Activated CD8-positive, alpha-beta memory T cell treated with anti-CD3 and anti-CD28 coated beads for 24 hours (primary cell): ENCODE measurements at places on chromosomes 2 and 18.

DNA sequence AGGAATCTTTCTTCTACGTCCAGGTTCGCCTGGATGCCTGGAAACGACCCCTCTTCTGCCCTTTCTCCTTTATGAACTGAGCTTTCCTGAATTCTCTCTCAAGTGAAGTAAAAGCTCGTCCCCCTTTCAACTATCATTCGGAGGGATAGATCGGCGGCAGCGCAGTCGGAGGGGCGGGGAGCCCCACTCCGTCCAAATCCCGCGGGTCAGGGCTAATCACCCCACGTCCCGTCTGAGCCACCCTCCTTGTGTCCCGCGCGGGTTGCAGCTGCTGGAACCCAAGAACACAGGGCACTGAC is 367 bp downstream of the FBXO48 start:
- DNase-seq, result no peak

- DNase-seq, result no peak
Observed at GRCh38 chr2:199442173-199442572, 15.6 kb downstream of the SATB2 start.

GRCh38 chr2:75751360-75751759 is 40.6 kb upstream of the GCFC2 start:
- no peak for DNase-seq

DNA sequence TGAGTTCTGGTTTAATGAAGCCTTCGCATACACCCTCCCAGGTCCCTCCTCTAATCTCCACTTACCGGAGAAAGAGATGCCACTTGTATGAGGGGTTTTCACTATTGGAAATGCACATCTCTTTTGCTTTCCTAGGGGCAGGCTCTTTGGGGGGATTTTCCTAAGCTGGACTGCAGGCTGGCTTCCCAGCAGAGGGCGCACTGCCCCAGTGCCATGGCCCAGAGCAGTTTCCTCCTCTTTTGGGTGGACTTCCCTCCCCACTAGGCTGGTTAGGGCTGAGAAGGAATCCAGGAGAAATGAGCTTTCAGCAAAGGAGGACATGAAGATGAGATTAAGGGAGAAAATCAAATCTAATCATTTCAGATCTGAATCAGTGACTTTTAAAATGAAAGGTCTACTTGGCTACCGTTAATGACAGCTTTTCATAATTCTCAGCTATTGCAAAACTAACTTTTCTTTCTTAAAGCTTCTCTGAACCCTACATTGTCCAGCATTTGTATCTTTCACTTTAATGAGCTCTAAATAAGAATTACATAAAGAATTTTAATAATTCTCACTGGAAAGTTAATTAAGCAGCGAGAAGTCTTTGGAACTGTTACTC is 784.1 kb upstream of the FANCL start:
- DNase-seq, result peak; percentile 60

DNA sequence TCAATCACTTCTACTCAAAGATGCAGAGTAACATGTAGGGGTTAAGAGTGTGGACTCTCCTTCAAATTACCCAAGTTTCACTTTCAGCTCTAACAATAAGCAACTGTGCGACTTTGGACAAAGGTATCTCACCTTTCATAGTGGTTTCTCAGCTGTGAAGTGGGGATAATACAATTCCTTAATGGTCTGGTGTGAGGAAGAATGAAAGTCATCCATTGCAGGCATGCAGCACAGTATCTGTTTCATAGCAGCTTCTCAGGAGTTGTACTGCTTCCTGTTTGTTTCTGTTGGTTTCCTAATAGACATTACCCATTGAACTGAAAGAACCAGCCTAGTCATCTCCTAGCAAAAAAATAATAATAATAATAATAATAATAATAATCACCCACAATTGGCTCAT is 74.4 kb downstream of the DDX18 start:
- no peak for DNase-seq

- no peak for DNase-seq
Observed at GRCh38 chr2:15729709-15730544, 138.3 kb downstream of the DDX1 start.

GRCh38 chr18:24443870-24444269 is 16.6 kb upstream of the HRH4 start:
- no peak for DNase-seq

GRCh38 chr2:238916875-238917590 is 69.1 kb downstream of the TWIST2 start:
- no peak for DNase-seq

DNA sequence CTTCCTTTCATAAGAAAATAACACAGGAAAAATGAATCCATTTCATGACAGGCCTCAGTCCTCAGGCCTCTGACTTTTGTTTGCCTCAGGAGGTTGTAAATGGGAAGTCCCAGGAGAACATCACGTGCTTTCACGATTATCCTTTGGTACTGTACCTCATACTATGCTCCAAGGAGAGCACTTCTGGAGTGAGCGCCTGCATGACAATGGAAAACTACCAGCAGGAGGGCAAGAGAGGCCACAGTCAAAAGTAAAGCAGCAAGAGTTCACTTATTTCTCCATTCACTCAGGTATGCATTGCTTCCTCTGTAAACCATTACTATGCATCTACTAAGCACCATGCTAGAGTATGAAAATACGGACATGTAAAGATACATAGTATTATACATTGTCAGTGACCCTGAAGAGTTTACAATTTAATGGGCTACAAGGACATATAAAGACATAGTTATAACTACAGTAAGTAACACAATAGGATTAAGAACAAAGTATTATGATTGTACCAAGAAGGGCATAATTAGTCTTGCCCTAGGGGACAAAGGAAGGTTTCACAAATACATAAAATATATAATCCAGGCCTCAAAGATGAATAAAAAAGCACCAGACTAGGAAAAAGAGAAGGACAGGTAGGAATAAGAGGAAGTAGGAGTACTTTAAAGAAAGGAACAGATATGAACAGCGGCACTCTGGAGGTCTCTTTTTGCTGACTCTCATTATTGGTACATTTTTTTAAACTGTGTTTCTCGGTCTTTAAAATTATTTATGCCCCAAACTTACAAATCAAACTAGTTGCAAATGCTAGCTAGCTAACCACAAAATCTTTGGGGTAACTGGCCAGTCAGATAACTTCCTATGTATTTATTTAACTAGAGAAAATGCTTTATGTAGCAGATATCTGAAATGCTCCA is 806.7 kb downstream of the NRXN1 start:
- DNase-seq, result no peak

GRCh38 chr2:121260370-121261154 is 24.4 kb downstream of the TFCP2L1 start:
- no peak for DNase-seq

GRCh38 chr2:146837857-146838256 is 1007.0 kb upstream of the ACVR2A start:
- no peak for DNase-seq

- DNase-seq, result no peak
Observed at GRCh38 chr18:55658598-55658997, 70.6 kb upstream of the TCF4 start.

- DNase-seq, result no peak
Observed at GRCh38 chr18:63681449-63682340, 20.0 kb upstream of the SERPINB3 start.

GRCh38 chr2:12317814-12318426 is 398.8 kb upstream of the TRIB2 start:
- DNase-seq, result no peak

GRCh38 chr18:64618390-64618789 is 469.5 kb upstream of the LINC00305 start:
- DNase-seq, result no peak

GRCh38 chr18:36299015-36299414 is 1.5 kb downstream of the FHOD3 start:
- DNase-seq, result no peak

GRCh38 chr18:23881778-23882177 is 132.8 kb upstream of the TTC39C start:
- no peak for DNase-seq

DNA sequence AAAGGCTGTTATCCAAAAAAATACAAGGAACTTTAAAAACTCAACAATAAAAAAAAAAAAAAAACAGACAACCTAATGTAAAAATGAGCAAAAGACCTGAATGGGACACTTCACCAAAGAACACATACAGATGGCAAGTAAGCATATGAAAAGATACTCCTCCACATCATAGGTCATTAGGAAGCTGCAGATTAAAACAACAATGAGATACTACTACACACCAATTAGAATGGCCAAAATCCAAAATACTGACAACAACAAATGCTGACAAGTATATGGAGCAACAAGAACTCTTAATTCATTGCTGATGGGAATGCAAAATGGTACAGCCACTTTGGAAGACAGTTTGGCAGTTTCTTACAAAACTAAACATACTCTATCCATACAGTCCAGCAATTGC is 84.2 kb downstream of the DYNC1I2 start:
- DNase-seq, result no peak

DNA sequence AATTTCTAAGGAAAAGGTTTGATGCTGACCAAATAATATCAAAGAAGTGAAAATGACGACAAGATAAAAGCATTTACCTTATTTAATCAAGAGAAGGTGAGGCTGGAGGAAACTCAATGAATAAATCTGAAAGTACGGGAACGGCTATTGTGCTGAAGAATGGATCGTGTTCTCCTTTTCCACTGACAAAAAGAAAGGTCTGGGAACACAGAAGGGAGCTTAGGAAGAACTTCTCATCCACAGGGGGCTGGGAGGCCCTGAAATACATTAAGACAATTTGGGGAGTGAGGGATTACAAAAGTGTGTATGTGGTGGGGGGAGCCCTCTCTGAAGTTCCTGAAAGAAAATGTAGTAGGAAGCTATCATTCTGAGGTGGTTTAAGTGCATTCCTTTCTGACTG is 582.3 kb downstream of the SLC4A3 start:
- DNase-seq, result no peak

DNA sequence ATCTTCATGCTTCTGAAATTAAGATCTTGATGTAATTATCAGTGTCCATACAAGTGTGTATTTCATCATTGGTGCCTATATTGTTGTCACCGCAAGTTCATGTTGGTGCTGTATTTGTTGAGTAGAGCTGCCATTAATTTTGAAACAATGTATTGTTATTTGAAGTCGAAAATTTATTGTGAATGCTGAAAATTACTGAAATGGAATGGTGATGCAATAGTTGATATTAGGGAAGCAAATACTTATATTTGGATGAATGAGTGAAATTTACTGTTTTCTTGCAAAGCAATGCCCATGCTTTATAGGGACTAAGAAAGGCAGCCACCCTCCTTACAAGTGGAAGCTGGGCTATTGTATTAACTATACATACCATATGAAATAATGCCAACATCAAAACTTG is 41.6 kb downstream of the SERPINB8 start:
- DNase-seq, result no peak

- no peak for DNase-seq
Observed at GRCh38 chr2:124437811-124438210, 412.7 kb downstream of the CNTNAP5 start.

- DNase-seq, result no peak
Observed at GRCh38 chr2:28390746-28391563, 1.7 kb upstream of the FOSL2 start.

- DNase-seq, result no peak
Observed at GRCh38 chr18:37499913-37500312, 65.7 kb downstream of the CELF4 start.

GRCh38 chr18:48733643-48734253 is 194.9 kb downstream of the CTIF start:
- no peak for DNase-seq

DNA sequence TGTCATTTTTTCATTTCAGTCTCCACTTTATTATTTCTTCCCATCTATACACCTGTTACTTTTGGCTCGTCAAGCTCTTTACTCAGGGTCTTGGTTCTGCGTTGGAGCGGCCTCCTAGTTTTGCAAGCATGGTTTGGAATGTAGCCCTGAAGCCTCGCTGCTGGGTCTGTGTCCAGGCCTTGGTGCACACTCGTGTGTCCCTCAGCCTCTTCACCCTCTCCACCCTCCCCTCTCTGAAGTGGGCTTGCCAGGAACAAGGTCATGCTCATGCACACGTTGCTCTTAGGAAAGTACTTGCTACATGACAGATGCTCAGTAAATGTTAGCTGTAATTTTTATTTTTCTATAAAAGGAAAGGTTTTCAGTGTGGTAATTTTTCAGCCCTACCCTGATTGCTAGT is 147.0 kb downstream of the ATP9B start:
- no peak for DNase-seq

DNA sequence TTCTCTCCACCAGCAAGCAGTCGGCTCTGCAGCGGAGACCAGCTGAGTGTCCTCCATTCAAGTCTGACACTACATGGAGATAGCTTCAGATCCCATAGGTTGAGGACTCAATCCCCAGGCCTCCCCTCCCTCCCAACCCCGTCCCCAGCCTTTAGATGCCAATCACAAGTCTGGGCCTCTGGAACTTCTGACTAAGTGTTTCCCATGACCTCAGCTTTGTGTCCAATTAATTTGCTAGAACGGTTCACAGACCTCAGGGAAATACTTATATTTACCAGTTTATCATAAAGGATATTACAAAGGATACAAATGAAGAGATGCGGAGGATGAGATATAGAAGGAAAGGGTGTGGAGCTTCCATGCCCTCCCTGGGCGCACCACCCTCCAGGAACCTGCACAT is 77.4 kb downstream of the MERTK start:
- DNase-seq, result no peak

DNA sequence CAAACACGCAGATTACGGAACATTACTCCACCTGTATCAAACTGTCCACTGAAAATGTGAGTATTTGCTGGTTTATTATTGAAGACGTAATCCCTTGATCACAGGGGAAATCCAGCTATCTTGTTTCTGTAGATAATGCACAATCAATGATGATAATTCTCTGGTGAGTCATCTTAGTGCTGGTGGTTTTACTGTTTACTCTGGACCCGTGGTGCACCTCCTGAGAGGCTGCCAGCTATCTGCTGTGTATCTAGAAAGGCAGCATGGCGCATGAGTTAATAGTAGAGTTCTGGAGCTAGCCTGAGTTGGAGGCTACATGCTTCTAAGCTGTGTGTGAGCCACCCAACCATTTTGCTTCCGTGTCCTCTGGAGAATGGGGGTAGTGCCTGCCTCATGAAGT is 6.5 kb downstream of the NCAPH start:
- DNase-seq, result no peak

- no peak for DNase-seq
Observed at GRCh38 chr2:10120877-10121574, 1.5 kb upstream of the RRM2 start.

GRCh38 chr2:117960231-117960630 is 53.6 kb downstream of the CCDC93 start:
- no peak for DNase-seq

DNA sequence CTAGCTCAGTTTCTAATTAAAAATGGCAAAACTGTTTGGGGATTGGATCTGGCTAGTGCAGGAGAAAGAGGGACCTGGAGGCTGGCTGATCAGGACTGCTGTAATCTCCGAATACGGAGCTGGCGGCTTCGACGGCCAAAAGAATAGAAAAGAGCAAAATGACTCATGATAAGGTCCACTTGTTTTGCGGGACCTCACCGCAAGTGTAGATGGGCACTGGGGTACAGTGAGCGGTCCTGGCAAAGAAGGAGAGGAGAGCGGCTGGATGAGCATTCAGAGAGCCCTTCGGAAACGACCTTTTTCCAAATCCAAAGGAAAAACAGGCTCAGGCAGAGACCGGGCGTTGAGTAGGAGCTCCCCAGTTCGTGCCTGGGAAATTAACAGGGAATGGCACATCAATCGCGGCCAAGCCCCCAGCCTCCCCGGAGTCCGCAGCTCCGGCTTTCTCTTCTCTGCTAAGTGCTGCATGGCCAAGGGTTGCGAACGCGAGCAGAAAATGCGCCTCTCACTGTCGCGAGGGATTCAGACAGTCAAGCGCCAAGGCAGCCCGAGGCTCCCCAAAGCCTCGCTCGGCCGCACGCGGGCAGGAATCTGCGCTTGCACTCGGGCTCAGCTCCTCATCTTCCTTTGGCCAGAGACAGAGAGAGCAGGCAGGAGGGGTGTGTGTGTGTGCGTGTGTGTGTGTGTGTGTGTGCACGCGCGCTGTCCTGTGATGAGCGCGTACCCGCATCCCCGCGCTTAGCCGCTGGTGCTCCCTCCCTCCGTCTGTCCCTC is 1.8 kb downstream of the DCC start:
- DNase-seq, result no peak
